ENCODE measurements at places on chromosomes 5 and 9. TPM values are rescaled to one million over a fixed set of nuclear protein-coding genes. Genes with fewer than 3 reads are reported as not detected.

The CENPP gene
- total RNA-seq, result 0.43 TPM

The PDE4D gene
- total RNA-seq, result 44.8 TPM

The EPB41L4B gene
- total RNA-seq, result not detected

The PCDHAC1 gene
- 0.32 TPM for total RNA-seq

The PCDHB11 gene
- 7.1 TPM for total RNA-seq

The TMEM252 gene
- not detected for total RNA-seq

All from ascending aorta (tissue), 2 donors.